ENCODE measurements at places on chromosomes 2 and 18.

GRCh38 chr2:105783972-105784371 is 39.3 kb downstream of the NCK2 start:
- DNase-seq, result no peak

GRCh38 chr18:47427072-47427471 is 175.6 kb upstream of the SKOR2 start:
- DNase-seq, result no peak

DNA sequence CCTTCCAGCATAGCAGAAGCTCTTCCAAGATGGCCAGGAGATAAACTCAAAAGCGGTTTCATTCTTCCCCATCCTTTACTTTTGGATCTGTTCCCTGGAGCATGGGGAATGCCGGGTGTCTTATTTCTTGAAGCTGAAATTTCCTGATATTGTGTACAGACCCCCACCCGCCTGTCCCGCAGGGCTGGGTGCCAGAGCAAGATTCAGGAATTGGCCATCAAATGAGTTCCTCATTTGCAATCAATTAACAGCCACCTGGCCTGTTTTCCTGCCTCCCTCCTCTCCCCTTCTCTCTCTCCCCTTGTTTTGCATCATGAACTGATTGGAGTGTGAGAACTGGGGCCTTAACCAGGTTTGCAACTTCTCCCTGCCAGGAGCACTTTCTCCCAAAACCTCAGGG is 202.1 kb downstream of the SH3RF3 start:
- no peak for DNase-seq

DNA sequence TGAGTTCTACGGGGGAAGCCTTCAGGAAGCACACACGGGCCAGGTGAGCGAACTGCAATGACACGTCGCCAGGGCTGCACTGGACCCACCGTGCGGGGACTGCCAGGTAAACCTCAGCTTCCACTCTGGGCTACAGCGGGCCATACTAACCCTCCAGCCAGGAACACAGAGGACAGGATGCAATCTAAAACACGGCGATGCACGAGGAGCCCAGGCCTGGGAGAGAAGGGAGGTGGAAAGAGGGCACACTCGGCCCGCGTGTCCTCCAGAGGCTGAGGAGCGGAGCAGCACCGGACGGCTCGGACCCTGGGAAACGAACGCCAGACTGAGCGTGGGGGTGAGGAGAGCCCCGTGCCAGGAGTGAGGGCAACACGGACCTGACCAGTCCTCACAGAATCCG is 69.3 kb downstream of the HDAC4 start:
- no peak for DNase-seq

DNA sequence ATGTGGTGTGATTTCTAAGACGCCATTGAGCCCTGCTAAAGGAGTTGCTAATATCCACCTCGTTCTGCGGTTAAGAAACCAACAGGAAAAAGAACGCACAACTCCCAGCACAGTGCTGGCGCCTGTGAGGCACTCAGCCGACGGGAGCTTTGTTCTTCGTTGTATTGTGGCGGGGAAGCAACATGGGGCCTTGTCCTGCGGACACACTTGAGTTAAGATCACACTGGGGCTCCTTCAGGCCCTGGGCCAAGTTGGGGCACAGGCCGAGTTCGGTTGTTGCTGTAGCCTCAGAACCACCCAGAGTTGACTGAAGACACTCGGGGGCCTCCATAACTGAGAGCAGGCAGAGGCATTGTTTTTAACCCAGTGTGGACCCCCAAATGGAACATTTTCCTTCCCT is 30.6 kb upstream of the CD8A start:
- no peak for DNase-seq

Measured in EL (cell line).